ENCODE measurements at places on chromosomes 5 and 9. TPM values are rescaled to one million over a fixed set of nuclear protein-coding genes. Genes with fewer than 3 reads are reported as not detected.

- H3K4me3 ChIP-seq, result no peak overlapping the region
- no peaks in the 10 kb centered on the region for H3K27me3 ChIP-seq
- no peaks in the 10 kb centered on the region for H3K4me1 ChIP-seq
- H3K36me3 ChIP-seq, result no peaks in the 10 kb centered on the region
- H3K27ac ChIP-seq, result no peak overlapping the region
Observed at GRCh38 chr5:139995929-139996328, 47.2 kb downstream of the NRG2 start.

Gene RORB
- total RNA-seq, result 2.4 TPM

DNA sequence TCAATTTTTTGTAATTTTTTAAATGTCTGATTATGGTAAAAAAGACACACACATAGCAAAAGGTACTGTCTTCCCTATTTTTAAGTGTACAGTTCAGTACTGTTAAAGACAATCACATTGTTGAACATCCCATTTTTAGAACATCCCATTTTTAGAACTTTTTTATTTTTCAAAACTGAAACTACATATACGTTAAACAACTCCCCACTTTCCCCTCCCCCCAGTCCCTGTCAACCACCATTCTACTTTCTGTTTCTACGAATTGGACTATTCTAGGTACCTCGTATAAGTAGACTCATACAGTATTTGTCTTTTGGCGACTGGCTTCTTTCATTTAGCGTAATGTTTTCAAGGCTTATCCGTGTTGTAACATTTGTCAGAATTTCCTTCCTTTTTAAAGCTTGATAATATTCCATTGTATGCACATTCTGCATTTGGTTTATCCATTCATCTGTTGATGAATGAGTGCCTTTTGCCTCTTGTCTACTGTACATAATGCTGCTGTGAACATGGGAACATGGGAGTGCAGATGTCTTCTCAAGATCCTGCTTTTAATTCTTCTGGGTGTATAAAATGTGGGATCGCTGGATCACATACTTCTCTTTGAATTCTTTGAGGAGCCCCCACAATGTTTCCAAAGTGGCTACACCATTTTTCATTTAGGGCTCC is 154.0 kb downstream of the PIK3R1 start:
- H3K27ac ChIP-seq, result no peak overlapping the region
- H3K4me3 ChIP-seq, result no peak overlapping the region

GRCh38 chr5:101206534-101206933 is 303.5 kb upstream of the ST8SIA4 start:
- H3K36me3 ChIP-seq, result no peaks in the 10 kb centered on the region
- no peaks in the 10 kb centered on the region for H3K27me3 ChIP-seq
- H3K4me3 ChIP-seq, result no peak overlapping the region
- no peak overlapping the region for H3K27ac ChIP-seq
- DNase-seq, result no peak

Gene SIGMAR1
- total RNA-seq, result 70.7 TPM

GRCh38 chr5:124910354-124911016 is 164.0 kb upstream of the ZNF608 start:
- H3K4me3 ChIP-seq, result no peak overlapping the region
- H3K36me3 ChIP-seq, result no peaks in the 10 kb centered on the region
- H3K27me3 ChIP-seq, result no peaks in the 10 kb centered on the region
- no peak overlapping the region for H3K27ac ChIP-seq
- H3K4me1 ChIP-seq, result no peaks in the 10 kb centered on the region
- no peak for DNase-seq

Gene PLPPR1
- not detected for total RNA-seq

All from right atrium auricular region (tissue), 2 donors.